ENCODE measurements at places on chromosomes 2 and 18.
A peak's percentile ranks its signal among the peaks of the same experiment; 100 is the strongest.

DNA sequence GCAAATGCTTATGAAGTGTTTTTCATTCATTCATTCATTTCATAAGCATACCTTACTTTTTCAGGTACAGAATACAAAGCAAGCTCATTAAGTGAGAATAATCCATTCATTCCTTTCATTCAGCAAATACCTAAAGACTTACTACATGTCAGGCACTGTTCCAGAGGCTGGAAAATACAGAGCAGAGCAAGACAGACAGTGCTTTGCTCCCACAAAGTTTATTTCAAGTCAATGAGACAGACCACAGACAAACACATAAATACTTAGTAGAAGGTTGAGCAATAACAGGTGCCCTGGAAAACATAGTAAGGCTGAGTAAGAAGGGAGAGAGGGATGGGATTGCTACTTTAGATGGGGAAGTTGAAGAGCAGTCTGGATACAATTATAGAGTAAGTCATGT is 309.8 kb downstream of the C1D start:
- no peak for DNase-seq

DNA sequence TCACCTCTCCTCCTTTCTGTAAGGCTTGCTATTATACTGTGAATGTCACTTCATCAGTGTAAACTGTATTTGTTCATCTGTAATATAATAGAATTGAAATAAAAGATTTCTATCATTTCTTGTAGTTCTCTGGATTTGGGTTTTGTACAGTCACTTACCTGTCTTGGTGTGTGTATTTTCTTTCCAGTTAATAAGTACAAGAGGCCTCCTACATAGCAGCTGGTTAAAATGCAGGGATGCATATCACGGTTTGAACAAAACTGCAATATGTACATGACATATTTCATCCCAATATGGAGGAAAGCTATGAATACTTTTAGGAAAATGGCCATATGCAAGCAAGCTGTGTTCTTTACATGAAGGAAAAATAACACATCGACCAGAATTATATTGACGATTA is 5.4 kb upstream of the STAT1 start:
- no peak for DNase-seq

DNA sequence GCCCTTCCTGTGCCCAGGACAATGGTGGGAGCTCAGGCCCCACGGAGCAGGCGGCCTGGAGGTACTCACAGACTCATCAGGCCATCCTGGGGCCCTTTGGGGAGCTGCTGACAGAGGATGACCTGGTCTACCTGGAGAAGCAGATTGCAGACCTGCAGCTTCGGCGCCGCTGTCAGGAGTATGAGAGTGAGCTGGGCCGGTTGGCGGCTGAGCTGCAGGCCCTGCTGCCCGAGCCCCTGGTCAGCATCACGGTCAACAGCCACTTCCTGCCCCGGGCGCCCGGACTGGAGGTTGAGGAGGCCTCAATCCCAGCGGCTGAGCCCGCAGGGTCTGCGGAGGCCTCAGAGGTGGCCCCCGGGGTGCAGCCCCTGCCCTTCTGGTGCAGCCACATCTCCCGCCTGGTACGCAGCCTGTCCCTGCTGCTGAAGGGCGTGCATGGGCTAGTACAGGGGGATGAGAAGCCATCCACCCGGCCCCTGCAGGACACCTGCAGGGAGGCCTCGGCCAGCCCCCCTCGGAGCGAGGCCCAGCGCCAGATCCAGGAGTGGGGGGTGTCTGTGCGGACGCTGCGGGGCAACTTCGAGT is 8.3 kb upstream of the KLHL30 start:
- DNase-seq = no peak

DNA sequence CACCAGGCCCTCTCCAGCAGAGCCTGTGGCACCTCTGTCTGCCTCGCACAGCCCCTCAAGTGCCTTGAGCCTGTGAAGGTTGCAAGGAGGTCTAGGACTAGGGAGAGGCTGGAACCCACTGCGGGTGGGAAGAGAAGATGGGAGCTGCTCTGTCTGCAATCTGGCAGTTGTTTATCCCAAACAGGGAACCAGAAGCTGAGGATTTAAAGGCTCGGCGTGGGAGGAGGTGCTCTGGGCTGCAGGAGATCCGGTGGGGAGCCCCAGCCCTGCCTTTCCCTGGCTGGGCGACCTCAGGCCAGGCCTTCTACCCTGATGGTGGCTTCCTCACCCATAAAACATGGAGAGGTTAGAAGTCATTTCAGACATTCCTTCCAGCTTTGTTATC is 174.1 kb downstream of the SMAD7 start:
- DNase-seq = no peak

GRCh38 chr2:112147382-112148168 is 9.4 kb downstream of the FBLN7 start:
- no peak for DNase-seq

DNA sequence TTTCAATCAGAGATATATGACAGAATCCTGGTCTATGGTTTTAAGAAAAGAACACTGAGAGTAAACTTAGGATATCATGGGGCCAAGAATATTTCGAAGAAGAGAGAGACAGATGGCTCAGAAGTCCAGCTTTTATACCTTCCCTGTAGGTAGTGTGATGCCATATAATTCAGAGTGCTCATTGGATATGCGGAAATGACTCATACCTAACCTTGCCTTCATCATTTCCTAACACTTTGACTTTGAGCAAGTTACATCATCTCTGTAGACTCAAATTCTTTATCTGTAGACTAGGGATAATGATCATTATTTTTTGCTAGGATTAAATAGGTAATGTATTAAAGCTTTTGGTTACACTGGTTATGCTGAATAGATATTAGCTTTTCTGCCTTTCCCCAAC is 461.6 kb upstream of the CNTNAP5 start:
- no peak for DNase-seq

- no peak for DNase-seq
These were observed 38.3 kb downstream of the GCA start for GRCh38 chr2:162382278-162382677.

DNA sequence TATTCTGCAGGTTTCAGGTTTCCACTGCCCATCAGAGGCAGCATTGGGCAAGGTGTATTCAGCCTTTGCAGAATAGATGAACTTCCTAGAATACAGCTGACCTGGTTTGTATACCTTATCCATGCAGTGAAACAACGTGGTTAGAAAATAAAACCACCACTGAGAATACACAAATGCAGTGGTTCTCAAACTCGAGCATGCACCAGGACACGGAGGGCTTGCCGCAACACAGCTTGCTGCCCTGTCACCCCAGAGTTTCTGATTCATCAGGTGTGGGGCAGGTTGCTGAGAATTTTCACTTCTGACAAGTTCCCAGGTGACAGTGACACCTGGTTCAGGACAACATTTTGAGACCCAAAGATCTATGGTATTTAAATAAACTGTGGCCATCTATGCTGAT is 23.4 kb upstream of the C1D start:
- DNase-seq = no peak

DNA sequence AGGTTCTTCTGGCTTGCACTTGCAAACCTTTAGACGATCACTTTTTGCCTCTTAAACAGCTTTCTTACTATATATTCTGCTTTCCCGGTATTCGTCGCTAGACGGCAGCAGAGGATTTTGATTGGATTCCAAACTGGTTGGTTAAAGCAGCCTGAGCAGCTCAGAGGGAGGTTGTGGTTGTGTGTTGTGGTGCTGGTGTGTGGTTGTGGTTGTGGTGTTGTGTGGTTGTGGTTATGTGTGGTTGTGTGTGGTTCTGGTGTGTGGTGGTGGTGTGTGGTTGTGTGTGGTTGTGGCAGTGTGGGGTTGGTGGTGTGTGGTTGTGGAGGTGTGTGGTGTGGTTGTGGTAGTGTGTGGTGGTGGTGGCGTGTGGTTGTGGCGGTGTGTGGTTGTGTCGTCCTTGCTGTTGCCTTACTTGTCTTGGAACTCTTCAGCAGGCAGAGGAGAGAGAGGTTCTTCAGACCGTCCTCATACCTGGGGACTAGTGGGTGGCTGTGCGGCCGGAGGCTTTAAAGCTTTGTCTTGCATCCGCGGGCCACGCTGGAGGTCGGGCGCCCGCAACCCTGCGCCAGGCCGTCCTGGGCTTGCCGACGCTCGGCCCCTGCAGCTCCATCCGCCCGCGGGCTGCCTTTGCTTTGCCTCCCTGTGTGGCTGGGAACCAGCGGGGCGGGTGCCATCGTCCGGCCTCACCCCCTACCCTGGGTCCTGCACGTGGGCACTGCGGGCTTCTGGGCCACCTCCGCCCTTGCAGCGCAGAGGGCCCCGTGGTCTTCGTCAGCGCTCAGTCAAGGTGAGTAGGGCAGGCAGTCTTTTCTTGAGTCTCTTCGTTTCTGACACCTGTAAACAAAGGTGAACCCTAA is 190.8 kb downstream of the ARHGAP28 start:
- DNase-seq = no peak

GRCh38 chr18:48819276-48819675 is 131.5 kb downstream of the SMAD7 start:
- no peak for DNase-seq

DNA sequence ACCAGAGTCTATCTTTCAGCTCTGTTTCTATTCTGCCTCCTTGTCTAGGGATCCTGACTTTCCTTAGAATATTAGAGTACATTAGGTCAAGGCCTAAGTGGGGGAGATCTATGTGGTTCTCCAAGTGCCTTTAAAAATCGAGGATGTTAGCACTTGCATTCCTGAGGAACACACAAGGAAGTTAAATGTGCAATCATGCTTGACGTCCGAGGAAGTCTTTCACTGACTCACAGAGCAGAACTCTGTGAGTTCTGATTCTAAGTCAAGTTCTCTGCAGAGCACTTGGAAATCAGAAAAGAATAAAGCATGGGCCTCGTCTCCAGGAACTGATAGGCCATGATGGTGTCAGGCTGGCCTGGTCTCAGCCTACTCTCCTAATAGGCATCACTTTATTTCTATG is 17.2 kb downstream of the FHOD3 start:
- no peak for DNase-seq

DNA sequence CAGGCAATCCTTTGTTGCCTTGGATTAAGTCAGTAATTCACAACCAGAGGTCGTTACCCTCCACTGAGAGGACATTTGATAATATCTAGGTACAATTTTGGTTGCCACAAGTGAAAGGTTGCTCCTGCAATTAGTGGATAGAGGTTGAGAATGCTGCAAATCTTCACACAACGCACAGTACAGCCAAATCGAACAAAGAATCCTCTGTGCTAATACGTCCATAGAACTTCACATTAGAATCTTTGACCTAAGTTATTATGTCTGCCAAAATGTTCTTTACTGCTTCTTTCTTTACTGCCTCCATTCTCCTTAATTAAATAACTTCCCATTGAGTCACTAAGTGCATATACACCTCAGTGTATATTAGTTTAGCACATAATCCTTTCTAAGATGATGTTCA is 879.5 kb downstream of the TRIB2 start:
- no peak for DNase-seq

- peak; percentile 74 for DNase-seq
These were observed 43.3 kb upstream of the TAF1B start for GRCh38 chr2:9799729-9800632.

GRCh38 chr2:56287974-56288373 is 104.2 kb downstream of the CCDC85A start:
- no peak for DNase-seq

GRCh38 chr2:174691201-174691779 is 73.0 kb downstream of the CHRNA1 start:
- DNase-seq = no peak

- no peak for DNase-seq
These were observed 451.1 kb upstream of the TRIB2 start for GRCh38 chr2:12265646-12266045.

GRCh38 chr2:112151271-112151670 is 13.1 kb downstream of the FBLN7 start:
- no peak for DNase-seq

- DNase-seq = no peak
These were observed 15.7 kb downstream of the TGFBRAP1 start for GRCh38 chr2:105313877-105314276.

- DNase-seq = no peak
These were observed 88.3 kb downstream of the ETAA1 start for GRCh38 chr2:67485431-67485830.

GRCh38 chr2:9261231-9261883 is 54.7 kb downstream of the ASAP2 start:
- no peak for DNase-seq

- DNase-seq = no peak
These were observed 62.3 kb downstream of the NGEF start for GRCh38 chr2:232950751-232951150.

- no peak for DNase-seq
These were observed 4.2 kb upstream of the UPP2 start for GRCh38 chr2:158097481-158097880.

DNA sequence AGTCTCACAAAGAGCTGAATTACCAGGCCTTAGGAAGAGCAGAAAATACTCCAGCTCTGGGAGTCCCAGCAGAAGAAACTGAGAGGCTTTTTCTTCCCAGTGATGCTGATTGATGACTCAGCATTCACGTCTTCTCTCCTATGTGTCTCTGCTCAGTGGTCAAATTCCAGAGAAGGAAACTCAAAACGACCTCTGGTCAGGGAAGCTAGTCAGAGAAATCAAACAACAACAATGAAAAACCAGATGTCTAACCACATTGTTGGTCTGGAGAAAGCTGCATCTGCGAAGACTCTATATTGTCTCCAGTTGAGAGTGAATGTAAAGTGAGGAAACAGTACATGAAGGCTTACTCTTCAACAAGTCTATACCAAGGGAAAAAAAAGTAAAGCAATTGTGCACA is 28.6 kb upstream of the CERS6 start:
- no peak for DNase-seq

DNA sequence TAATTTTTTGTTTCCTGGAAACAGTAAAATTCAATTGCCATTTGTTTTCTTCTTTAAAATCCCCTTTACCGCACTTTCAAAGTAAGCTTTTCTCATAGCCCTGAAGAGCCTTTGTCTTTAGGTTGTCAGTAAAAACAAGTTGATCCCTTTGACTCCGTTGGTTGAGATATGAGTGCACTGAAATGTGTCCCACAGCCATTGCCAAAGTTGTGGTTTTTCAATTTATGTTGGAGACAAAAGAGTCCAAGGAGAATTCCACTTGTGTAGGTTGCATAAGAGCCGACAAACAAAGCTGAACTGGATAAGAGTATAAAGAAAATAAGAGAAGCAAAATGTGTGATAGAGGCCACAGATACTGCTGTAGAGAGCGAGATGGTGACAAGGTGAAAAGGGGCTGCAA is 26.1 kb upstream of the HNMT start:
- DNase-seq = no peak
